Mesothelial cell of epicardium (in vitro differentiated cells): ENCODE measurements at places on chromosomes 12 and 14.

DNA sequence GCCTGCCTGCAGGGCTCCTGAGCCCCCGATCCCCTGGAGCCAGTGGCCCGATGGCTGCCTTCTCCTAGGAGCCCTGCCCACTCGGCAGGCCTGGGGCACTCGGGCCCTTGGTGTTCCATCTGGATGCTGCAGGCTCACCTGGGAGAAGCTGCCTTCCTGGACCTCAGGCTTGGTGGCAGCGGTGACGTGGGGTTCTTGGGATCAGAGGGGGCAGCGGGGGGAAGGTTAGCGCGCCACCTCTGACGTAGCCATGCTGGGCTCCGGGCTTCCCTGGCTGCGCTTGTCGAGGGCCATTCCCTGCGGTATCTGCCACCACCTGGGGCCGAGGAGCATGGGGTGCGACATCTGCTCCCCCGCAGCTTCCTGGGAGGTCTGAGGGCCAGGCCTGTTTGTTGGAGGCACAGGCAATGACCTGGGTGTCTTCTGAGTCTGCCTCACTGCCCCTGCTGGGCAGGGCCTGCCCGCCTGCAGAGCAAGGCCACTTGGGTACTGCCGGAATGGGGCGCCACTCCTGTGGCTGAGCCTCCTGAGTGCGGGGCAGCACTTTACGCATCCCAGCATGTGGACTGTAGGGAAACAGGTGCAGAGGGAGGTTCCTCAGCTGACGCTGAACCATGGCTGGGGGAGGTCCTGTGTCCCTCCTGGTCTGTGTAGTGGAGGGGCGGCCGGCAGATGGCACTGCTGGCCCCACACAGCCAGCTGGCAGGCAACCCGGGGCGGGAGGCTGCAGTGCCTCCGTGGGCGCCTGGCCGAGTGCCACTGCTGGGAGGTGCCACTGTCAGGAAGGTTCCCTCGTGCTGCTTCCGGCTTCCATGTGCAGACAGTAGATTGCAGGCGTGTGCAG is 20.3 kb downstream of the MTA1 start:
- DNase-seq = no peak

GRCh38 chr14:87944987-87945604 is 47.9 kb downstream of the GALC start:
- DNase-seq = no peak

GRCh38 chr14:35789651-35790050 is 19.4 kb downstream of the RALGAPA1 start:
- DNase-seq = no peak

DNA sequence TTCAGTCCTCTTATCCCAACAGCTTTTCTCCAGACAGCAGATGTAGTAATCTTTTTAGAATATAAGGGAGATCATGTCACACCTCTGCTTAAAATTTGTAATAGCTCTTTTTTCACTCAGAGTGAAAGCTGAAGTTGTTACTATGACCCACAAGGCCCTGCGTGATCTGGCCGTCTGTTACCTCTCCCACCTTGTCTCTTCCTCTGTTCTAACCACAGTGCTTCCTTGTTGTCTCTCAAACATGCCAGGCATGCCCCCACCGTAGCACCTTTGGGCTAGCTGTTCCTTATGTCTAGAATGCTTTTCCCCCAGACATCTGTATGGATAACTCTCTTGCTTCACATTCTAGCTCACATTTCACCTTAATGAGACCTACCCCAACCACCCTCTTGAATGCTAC is 6.5 kb downstream of the NECAP1 start:
- no peak for DNase-seq

GRCh38 chr12:42546709-42547108 is 42.8 kb downstream of the PRICKLE1 start:
- no peak for DNase-seq

DNA sequence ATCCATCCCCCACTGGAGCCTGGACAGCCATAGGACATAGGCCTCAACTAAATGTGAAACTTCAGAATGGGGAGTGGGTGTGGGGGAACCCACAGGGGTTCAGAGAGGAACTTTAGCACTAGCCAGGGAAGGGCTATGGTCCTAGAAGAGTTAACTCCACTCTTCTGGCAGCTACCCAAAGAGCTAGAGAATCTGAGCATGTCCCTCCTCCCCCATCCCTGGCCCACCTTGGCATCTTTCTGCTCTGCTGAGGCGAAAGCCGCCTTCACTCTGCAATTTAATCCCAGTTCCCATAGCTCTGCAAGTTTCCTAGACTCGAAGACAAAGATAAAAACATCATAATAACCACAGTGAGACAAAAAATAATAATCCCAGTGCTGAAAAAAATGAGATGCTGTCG is 214.7 kb upstream of the RTL1 start:
- DNase-seq = no peak

- no peak for DNase-seq
These were observed 186.6 kb downstream of the DUSP6 start for GRCh38 chr12:89165703-89166102.

GRCh38 chr14:69073915-69074314 is 79.0 kb downstream of the DCAF5 start:
- no peak for DNase-seq

GRCh38 chr14:61211476-61212255 is 69.5 kb downstream of the TMEM30B start:
- DNase-seq = no peak

DNA sequence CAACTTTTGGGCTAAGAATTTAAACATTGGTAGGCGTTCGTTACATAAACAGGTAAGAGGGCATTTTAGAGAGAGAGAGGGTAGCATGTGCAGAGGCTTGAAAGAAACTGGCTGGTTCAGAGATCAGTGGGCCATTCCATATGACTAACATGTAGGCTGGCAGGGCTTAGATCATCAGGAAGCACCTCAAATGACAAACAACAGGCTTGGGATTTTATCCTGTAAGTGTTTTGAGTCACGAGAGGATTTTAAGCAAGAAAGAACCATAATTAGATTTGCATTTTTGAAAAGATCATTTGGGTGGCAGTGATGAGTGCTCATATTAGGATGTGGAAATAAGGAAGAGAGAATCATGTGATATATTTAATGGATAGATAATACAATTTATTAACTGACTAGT is 8.7 kb upstream of the PLEKHA5 start:
- no peak for DNase-seq

DNA sequence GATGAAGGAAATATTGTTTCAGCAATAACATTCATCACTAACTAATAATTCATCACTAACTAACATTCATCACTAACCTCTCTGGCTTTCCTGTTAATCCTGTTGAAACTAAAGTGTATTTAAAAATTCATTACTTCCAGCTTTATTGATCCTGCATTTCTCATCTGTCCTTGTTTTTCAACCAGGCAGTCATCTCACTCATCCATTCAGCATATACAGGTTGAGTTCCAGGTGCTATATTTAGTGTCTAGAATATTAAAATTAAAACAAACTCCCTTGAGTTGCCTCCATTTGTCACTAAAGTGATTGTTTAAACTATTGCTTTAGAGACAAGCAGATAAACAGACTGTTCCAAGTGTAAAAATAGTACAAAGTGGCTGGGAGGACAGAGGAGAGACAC is 58.1 kb downstream of the ATXN7L3B start:
- no peak for DNase-seq

DNA sequence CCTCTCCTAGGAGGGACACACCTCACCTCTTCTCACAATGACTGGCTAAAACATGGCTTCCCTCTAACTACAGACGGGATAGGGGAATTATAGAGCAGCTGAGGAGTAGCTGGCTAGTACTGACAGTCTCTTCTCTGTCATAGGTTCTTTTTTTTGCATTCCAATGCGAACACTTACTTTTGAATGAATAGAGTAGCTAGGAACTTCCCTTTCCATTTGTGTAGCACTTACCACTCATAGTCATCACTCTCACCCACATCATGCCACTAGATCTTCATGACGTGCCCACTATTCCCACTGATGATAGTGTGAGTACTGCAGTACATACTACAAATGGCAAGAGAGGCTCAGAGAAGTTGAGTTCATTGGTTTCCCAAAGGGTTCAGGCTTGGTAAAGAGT is 143.9 kb upstream of the HIF1A start:
- DNase-seq = no peak

DNA sequence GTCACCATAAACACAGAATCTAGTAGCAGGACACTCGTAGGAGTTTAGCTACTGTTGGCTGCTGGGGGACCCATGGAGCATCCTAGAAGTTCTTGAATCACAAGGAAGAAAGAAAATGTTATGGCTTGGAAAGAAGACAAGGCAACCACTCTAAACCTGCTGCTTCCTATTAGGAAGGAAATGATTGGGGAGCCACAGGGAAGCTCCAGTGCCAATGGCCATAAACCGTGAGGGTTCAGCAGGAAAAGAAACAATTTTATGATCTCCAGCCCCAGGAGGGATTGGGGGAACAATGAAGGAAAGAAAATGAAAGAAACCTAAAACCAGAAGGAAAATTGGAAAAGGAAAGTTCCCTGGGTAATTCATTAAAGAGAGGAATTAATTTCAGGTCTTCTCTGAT is 372.0 kb downstream of the FUT8 start:
- DNase-seq = no peak

DNA sequence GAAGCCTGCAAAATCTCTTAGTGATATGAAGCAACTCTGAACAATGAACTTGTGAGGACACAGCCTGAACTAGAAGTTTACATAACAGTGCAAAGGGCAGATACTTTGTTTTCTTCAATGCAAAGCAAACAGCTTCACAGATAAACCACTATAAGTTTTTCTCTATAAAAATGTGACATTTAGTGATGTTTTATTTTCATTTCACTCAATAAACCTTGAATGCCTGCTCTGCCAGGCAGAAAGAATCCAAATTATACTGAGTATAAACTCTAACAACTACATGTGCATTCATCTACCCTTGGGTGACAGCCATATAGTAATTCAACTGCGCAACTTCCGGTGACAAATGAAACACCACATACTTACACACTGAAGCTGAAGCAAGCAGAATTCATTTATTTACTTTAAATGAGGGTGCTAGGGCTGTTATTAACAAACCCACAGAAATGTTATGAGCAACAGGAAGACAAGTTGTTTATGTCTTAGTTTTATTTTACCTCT is 10.3 kb downstream of the DCP1B start:
- DNase-seq = no peak

- no peak for DNase-seq
These were observed 69.6 kb downstream of the PTPN11 start for GRCh38 chr12:112488257-112488876.

- DNase-seq = no peak
These were observed 116.8 kb downstream of the WIF1 start for GRCh38 chr12:65004270-65004669.

DNA sequence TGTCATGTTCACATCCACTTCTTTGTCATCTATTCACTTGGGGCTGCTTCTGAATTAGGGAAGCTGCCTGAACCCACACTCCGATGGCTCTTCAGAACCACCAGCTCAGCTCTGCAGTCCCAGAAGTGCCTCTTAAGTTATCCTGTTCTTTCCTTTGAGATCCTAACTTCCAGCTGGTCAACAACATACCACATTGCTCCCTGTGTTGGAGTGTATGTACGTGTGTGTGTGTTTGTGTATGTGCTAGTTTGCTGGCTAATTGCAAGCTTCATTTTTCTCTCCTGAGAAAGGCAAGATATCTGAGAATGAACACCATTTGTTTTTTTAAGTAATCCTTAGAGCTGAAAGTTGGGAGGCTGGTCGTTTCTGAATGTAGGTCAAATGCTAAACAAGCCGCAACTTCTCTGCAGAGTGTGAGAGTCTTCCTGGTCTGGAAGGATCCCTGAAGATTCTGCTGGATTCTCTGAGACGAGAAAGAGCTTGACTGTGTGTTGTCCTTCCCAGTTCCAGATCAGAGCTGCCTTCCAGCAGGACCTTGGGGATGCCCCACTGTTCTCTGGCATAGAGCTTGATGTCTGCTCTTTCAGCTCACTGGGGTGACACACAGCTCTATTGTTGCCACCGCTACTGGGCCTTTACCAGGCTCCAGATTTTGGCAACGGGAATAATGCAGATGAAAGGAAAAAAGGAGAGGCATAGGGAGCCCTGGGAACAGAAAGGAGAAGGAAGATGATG is 839 bp downstream of the GSG1 start:
- DNase-seq = no peak

DNA sequence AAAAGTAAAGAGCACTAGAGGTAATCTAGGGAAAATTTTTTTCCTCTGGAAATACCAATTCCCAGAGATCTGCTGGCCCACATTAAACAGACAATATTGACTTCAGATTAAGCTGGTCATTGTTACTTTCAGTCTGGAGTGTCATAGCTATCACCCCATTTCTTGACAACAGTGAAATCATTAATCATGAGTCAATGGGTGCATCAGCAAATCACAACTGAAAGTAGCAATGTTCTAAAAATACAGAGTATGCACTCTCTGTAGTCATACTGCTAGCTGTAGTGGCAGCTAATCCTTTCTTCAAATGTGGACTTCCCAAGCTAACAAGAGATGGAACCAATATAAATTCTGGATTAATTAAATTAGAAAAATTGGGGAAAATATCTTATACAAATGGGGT is 129.9 kb downstream of the CPNE8 start:
- no peak for DNase-seq

GRCh38 chr12:104971306-104971705 is 13.2 kb upstream of the SLC41A2 start:
- DNase-seq = no peak

DNA sequence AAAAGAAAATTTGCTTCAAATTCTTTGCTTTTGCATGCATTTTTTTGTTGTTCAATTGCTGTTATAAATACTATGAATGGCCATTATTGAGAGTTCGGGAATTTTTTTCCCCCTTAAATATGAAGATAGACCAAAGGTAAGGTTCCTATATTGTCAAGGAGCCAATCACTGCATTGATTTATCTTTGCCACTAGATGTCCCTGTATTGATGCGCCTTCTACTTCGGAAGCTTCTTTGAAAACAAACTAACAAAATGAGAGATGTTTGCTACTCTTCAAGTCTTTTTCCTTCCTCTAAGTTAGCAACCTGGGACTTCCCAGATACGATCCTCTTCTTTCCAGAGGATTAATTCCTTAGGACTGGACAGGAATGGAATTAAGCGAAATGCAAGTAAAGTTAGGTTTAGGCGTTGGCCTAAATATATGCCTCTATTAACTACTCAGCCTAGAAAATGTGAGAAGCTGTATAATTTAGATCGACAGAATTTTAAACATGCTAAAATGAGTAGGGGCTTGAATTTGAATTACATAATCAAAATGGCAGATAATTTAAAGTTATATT is 318.1 kb downstream of the AEBP2 start:
- no peak for DNase-seq

DNA sequence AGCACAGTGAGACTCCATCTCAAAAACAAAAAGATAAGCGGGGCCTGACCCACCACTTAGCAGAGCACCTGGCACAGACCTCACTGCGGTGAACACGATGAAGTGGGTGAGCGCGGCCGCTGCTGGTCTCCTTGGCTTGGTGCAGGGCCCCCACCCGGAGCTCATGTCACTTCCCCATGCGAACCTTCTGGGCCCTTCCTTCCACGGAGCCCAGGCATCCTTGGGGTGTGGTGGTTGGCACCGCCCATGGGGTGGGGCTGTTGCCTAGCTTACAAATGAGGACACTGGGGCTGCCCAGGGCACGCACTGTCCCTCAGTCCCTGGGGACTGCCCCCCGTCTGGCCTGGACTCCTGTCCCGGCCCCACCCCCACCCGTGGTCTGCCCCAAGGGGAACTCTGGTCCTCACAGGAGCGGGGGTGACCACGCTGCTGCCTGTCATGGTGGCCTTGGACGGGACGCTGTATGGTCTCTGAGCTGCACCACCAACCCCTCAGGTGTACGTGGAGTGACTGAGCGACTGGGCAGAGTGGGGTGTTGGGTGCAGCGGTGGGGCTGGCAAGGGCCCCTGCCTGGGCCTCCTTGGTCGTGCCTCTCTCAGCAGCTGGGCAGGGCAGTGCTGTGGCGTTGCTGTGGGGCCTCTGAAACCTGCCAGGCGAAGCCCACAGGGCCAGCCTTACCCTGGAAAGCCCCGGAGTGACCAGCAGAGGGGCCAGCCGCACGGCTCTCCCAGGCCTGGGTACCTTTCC is 15.3 kb downstream of the FBRSL1 start:
- no peak for DNase-seq

GRCh38 chr12:131682510-131682895 is 28.4 kb upstream of the SFSWAP start:
- DNase-seq = no peak
